Upper lobe of left lung (tissue), 6 donors: ENCODE measurements at places on chromosomes 3 and 15. TPM values are rescaled to one million over a fixed set of nuclear protein-coding genes. Genes with fewer than 3 reads are reported as not detected.

Gene AHSG
- total RNA-seq: 1.1 TPM

GRCh38 chr3:123586968-123587367 lies 2.1 kb upstream of the HACD2 start:
- DNase-seq: no peak

Gene PIERCE2
- 2.2 TPM for total RNA-seq

Gene NEK4
- total RNA-seq: 17.8 TPM

- no peak for DNase-seq
Observed at GRCh38 chr15:34791701-34792100, 3.6 kb downstream of the ACTC1 start.

DNA sequence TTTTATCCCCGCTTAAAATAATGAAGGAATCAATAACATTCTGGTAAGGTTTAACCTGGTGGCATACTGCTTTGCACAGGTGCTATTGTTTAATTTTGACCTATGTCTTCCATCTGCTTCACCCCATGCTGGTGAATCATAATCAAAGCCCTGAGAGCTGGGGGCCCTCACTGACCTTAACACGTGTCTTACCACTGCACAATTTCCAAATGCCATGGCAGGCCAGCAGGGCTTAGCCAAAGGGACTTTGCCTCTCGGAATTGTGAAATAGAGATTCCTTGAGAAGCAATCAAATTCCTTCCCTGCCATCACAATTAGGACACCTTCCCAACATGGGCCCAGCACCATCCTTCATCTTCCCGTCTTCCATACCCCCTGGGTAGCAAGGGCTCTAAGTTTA lies 242.6 kb upstream of the THBS1 start:
- no peak for DNase-seq
